RPMI7951 (cell line): ENCODE measurements at places on chromosomes 4 and X. TPM values are rescaled to one million over a fixed set of nuclear protein-coding genes. Genes with fewer than 3 reads are reported as not detected.
A peak's percentile ranks its signal among the peaks of the same experiment; 100 is the strongest.

PPEF2 gene
- total RNA-seq: not detected in 2 replicates

DNA sequence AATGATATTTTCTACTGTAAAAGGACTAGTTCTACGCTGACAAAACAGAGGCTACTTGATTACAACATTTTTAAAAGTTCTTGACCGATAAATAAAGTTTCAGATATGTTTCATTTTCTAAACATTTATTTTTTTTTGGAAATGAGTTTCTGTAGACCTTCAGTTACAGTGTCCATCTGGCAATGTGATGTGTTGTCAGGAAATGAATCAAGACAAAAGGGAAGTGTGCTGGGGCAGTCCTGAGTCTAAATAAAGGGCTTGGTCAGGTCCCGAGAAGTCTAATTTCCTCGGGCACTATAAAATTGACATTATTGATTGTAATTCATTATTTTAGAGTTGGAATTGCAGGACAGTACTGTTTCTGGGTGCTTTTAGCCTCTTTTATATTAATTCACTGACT lies 57.0 kb upstream of the FTHL17 start:
- DNase-seq: no peak

GRCh38 chrX:12308420-12308819 lies 170.1 kb downstream of the FRMPD4 start:
- no peak for DNase-seq

IDS gene
- 37.1 and 38.1 TPM in 2 replicates for total RNA-seq

DNA sequence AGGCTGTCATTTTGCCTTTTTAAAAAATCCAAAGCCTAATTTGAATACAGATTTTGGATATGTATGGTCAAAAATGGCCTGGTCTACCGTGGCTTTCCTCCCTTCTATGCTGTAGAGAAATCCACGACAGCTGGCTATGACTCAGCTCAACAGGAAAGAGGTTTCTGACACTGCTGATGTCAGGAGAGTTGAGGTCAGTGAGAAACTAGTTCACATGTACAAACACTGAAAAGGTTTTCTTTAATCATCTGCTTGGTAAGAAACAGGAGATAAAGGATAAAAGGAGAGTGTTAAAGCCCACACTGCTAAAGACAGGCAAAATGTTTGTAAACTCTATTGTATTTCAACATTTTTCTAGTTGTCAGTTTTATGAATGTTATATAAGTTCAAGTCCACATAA lies 113.9 kb downstream of the NYX start:
- DNase-seq: peak; percentile 85

- no peak for DNase-seq
These were observed 16.5 kb upstream of the FGFR3 start for GRCh38 chr4:1776521-1777161.

TBC1D19 gene
- 31.0 and 35.2 TPM in 2 replicates for total RNA-seq

GRCh38 chrX:69503228-69503781 lies 821 bp upstream of the NALF2 start:
- DNase-seq: no peak
